ENCODE measurements at places on chromosomes 5 and 9. TPM values are rescaled to one million over a fixed set of nuclear protein-coding genes. Genes with fewer than 3 reads are reported as not detected.

The INSL4 gene
- total RNA-seq, result 0.13 TPM

The RNF180 gene
- total RNA-seq, result 5.5 TPM

- no peak for DNase-seq
Measured at GRCh38 chr5:73694089-73694488, 68.1 kb downstream of the ARHGEF28 start.

- no peak for DNase-seq
Measured at GRCh38 chr5:2357309-2357708, 394.2 kb downstream of the IRX2 start.

GRCh38 chr5:14830210-14831005 is 41.2 kb downstream of the ANKH start:
- DNase-seq, result no peak

- no peak for DNase-seq
Measured at GRCh38 chr5:67996596-67996995, 219.0 kb upstream of the PIK3R1 start.

- no peak for DNase-seq
Measured at GRCh38 chr5:90050103-90050502, 359.5 kb downstream of the CETN3 start.

DNA sequence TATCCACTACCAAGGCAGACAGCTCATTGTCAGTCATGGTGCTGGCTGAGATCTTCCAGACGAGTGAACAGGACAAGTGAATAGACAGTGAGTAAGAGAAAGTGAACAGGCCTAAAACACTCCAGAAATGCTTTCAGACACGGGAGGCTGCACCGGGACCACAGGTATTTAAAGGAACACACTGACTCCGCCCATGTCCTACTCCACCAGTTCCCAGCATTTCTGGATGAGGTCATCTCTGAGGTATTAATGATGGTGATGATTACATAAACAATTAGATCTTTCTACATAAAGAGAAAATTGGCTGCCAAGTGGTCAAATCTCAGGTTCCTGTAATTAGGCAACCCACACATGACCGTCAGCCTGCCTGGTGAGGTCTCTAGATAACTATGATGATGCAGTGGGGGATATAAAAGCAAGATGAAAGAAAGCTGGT is at the start of gene ACTBL2:
TSS of gene ACTBL2 (minus strand) at position 141 of the 436 bp plus-strand sequence. CDS start at position 37, 104 bp downstream.
- DNase-seq, result no peak

GRCh38 chr9:94802793-94803192 is 76.3 kb downstream of the AOPEP start:
- no peak for DNase-seq

GRCh38 chr5:92265804-92266203 is 882.7 kb upstream of the ARRDC3 start:
- no peak for DNase-seq

All from SK-MEL-5 (cell line).